Esophagus squamous epithelium (tissue), 5 donors: ENCODE measurements at places on chromosomes 7 and 10.

GRCh38 chr10:68135922-68136792 lies 26.9 kb downstream of the MYPN start:
- DNase-seq = no peak
- no peaks in the 10 kb centered on the region for H3K27me3 ChIP-seq
- peak overlapping the region; percentile 76 for H3K27ac ChIP-seq
- H3K4me3 ChIP-seq = no peak overlapping the region

DNA sequence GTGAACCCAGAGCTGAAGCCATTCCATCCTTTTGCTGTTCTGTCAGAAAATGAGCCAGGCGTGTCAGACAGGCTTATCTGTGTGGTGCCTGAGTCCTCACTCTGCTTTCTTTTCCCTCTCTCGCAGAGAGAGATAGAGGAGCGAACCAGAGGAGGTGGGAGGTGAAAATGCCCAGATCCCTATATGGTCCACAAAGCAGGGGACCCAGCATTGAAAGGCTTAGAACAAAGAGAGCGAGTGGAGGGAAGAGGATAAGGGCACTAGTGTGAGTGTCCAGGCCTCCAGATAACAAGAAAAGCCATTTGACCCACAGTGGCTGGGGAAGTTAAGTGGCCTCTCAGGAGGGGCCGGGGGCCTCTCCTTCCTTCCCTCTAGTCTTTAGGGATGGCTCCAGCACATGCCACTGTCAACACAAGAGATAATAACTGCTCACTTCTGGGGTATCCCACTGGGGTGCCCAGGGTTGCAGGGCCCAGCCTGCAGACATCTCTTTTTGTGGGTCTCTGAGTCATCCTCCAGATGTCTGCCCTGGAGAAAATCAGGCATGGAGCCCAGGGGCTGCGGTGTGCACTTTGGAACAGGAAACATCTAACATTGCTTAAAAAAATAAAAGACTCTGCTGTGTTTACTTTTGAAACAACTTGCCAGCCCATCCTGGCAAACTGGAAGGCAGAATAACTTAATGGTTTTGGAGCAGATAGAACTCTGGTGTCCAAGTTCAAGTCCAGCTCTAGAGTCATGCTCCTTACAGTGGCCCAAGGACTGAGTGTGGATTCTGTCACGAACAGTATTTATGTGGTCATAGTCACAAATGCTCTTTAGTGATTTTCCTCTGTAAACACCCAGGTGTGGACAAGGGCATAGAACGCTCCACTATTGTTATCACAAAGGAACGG lies 189.5 kb downstream of the CXCL12 start:
- no peak overlapping the region for H3K4me3 ChIP-seq
- no peak for DNase-seq
- no peaks in the 10 kb centered on the region for H3K27me3 ChIP-seq
- no peaks in the 10 kb centered on the region for H3K4me1 ChIP-seq
- H3K27ac ChIP-seq = no peak overlapping the region
- H3K36me3 ChIP-seq = no peaks in the 10 kb centered on the region

DNA sequence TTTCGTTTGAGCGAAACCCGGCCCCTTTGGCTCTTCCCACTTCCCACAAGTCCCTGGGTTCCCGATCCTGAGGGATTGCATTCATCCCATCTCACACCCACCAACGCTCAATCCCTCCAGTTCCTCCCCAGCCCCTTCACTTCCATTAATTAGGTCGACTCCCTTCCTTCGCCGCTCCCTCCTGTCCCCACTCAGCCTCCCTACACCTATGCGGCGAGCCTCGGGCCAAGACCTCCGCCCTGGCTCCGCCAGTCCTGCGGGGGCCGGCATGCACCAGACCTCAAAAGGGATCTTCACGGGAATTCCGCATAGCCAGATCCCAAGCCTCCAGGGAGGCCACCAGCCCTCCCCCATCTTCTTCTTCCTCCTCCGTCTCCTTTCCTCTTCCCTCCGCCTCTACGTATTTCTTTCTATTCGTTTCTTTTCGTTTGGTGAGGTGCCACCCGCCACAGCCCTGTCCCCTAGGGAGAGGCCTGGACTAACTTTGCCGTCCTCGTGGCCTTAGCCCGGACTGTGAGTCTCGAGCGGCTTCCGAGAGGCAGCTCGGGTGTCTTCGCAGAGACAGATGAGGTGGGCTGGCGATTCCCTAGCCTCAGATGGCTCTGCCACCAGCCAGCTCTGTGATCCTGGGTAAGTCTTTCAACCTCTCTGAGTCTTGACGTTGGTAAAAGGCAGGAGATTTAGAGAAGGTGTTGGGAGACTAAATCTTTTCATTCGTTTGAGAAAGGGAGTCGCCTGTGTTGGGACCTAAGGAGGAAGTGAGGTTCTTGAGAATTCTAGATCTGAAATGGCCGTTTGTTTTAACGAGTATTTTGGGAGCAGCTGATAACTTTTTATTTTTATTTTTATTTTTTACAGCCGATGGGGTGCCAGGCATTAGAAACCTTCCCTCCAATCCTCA lies 8.1 kb upstream of the LBX1 start:
- DNase-seq = no peak
- peaks cover 29% of the 10 kb centered on the region for H3K4me1 ChIP-seq
- no peaks in the 10 kb centered on the region for H3K36me3 ChIP-seq
- no peak overlapping the region for H3K27ac ChIP-seq
- H3K4me3 ChIP-seq = no peak overlapping the region

DNA sequence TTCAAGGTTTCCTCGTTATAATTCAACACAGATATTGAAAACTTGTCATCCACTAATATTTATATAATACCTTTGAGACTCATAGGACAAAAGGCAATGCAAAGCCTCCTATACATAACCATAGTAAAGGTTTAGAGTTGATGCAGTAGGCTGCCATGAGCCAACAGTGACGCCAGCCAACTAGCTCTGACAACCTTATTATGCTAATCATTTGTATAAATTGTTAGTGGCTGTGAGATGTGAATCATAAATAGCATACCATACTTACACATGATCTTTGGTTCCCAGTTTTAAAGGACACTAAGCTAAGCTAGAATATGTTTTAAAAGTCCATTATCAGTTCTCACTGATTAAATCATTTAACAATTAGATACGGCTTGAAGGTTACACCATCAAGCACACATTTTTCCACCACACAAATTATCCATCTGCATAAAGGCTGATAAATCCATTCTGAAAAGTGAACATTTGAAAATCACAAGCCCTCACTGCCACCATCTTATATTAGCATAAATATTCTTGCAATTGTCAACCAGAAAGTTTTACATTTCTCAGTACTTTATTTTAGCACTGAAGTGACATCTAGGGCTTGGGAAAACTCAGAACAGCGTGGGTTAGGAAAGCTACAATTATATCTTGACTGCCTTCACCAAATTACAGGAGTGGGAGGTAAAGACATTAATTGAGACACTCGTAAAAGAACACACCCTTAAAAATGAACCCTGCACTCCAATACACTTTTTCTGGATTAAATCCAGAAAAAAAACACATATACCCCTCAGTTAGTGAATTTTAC lies 30.7 kb downstream of the COA1 start:
- no peak overlapping the region for H3K27ac ChIP-seq
- H3K4me1 ChIP-seq = peaks cover 10% of the 10 kb centered on the region

- no peaks in the 10 kb centered on the region for H3K27me3 ChIP-seq
- no peak overlapping the region for H3K4me3 ChIP-seq
- H3K4me1 ChIP-seq = no peaks in the 10 kb centered on the region
- H3K36me3 ChIP-seq = no peaks in the 10 kb centered on the region
- DNase-seq = no peak
Measured at GRCh38 chr7:143846692-143847091, 55.3 kb downstream of the TCAF1 start.

DNA sequence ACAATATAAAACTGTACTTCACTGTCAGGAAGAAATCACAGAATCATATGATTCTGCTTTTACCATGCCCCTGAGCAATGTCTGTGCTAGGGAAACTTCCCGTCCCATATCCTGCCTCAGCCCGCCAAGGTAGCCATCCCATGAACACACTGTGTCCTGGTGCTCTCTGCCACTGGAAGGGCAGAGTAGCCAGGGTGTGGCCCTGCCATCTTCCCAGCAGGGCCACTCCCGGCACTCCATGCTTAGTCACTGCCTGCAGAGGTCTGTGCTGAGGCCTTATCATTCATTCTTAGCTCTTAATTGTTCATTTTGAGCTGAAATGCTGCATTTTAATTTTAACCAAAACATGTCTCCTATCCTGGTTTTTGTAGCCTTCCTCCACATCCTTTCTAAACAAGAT lies 31.8 kb downstream of the AP3M1 start:
- H3K36me3 ChIP-seq = peaks cover 26% of the 10 kb centered on the region
- no peak for DNase-seq
- H3K4me1 ChIP-seq = peaks cover 8% of the 10 kb centered on the region
- H3K4me3 ChIP-seq = no peak overlapping the region

DNA sequence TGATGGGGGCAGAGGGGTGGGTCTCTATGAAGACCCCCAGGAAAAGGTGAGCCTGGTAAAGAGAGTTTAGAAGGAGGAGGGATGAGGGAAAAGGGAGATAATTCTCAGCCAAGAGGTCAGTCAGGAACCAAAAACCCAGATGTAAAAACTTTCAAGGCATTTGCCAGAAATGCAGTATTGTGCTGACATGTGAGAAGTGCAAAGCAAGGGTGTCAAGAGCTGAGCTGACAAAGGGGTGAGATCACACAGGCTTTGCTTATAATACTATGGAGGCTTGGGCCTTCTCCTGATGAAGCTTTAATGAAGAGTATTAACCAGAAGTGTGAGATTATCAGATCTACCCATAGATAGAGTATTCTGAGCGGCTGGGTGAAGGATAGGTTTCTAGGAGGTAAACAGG lies 22.3 kb upstream of the IFRD1 start:
- no peaks in the 10 kb centered on the region for H3K36me3 ChIP-seq
- H3K27ac ChIP-seq = no peak overlapping the region
- DNase-seq = no peak
- no peaks in the 10 kb centered on the region for H3K27me3 ChIP-seq

DNA sequence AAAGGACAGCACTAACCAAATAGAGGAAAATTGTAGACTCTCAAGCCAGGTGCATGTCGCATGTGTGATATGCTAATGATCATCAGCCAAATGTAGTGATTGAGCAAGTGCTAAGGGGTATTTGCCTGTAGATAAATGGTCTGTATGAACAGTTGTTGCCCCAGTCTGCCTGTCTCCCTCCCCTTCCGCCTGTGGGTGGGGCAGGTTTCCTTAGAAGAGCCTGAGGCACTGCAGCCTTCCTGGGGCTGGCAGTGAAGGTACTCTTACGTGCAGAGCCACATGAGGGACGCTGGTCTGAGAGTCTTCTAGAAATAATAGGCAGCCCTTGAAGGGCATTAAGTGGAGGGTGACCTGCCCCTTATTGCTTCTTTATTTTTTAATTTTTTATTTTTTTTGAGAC lies 152.1 kb downstream of the SNX10 start:
- H3K4me3 ChIP-seq = no peak overlapping the region
- no peak for DNase-seq
- H3K36me3 ChIP-seq = no peaks in the 10 kb centered on the region
- no peaks in the 10 kb centered on the region for H3K27me3 ChIP-seq
- no peak overlapping the region for H3K27ac ChIP-seq
- H3K4me1 ChIP-seq = no peaks in the 10 kb centered on the region

- DNase-seq = no peak
- no peaks in the 10 kb centered on the region for H3K36me3 ChIP-seq
- H3K4me1 ChIP-seq = peaks cover 16% of the 10 kb centered on the region
- H3K27me3 ChIP-seq = no peaks in the 10 kb centered on the region
- no peak overlapping the region for H3K27ac ChIP-seq
Measured at GRCh38 chr10:86170255-86171108, 196.1 kb downstream of the GRID1 start.

GRCh38 chr7:131103997-131104396 lies 223.7 kb upstream of the MKLN1 start:
- peak overlapping the region; percentile 99 for H3K27ac ChIP-seq
- H3K27me3 ChIP-seq = no peaks in the 10 kb centered on the region
- H3K4me1 ChIP-seq = peaks cover 88% of the 10 kb centered on the region
- no peaks in the 10 kb centered on the region for H3K36me3 ChIP-seq
- H3K4me3 ChIP-seq = peak overlapping the region; percentile 83

DNA sequence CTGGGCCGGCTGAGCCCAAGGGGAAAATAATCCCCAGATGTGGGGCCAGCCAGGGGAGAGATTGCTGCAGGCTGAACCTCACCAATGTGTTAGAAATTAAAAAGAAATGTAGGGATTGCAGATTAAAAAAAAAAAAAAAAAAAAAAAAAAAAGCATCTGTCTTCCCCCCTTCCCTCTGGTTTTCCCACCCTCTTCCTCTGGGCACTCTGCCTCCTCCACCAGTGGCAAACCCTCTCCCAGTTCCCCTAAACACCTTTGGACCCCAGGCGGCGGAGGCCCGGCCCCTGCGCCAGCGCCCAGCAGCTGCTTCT lies 7.1 kb downstream of the MNX1 start:
- no peaks in the 10 kb centered on the region for H3K36me3 ChIP-seq
- H3K27ac ChIP-seq = no peak overlapping the region

DNA sequence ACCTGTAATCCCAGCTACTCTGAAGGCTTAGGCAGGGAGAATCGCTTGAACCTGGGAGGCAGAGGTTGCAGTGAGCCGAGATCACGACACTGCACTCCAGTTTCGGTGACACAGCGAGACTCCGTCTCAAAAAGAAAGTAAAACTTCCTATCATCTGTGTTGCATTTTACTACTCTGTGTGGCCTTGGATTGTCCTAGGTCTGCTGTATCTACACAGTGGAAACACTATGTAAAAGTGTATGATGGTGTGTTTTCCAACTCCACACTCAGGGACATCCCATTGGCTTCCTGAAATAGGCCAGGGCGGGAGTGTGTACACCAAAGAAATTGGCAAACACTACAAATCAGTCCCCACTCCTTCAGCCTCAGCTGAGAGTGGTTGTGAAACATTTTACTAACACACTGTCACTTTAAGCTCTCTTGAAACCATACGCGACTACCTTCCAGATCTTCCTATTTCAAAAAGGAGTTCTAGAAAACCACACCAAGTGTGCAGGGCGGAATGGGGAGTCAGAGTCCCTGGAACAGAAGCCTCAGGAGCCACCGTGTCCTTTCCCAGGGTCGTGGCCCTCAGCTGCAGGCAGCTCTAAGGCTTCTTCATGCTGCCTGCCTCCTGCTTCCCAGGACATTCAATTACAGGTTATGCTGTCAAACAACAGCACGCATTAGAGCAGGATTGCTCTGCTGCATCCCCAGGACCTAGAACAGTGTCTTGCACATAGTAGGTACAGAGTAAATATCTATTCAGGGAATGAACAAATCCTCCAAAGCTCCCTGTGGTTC lies 275.4 kb downstream of the PARD3 start:
- H3K4me1 ChIP-seq = peaks cover 28% of the 10 kb centered on the region
- no peaks in the 10 kb centered on the region for H3K36me3 ChIP-seq
- H3K4me3 ChIP-seq = peak overlapping the region; percentile 12

DNA sequence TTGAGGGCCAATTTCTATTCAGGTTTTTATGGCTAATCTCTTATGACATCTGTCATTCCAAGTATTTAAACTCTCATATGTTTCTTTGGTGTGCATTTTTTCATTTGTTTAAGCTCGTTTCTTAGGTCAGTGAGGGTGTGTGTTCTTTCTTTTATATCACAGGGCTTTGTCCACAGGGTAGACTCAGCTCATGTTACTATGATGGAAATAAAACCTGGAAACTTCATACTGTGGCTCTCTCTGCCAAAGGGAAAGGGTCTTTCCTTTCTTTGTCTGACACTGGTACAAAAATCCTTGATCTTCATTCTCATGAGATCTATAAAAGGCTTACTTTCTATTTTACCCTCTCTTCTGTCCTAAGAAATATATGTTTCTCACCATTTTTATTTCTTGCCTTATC lies 129.6 kb upstream of the SP8 start:
- H3K4me1 ChIP-seq = no peaks in the 10 kb centered on the region
- H3K36me3 ChIP-seq = no peaks in the 10 kb centered on the region
- no peak overlapping the region for H3K4me3 ChIP-seq
- no peaks in the 10 kb centered on the region for H3K27me3 ChIP-seq
- no peak overlapping the region for H3K27ac ChIP-seq
- DNase-seq = no peak

- H3K4me3 ChIP-seq = no peak overlapping the region
- H3K4me1 ChIP-seq = peaks cover 12% of the 10 kb centered on the region
- no peak overlapping the region for H3K27ac ChIP-seq
Measured at GRCh38 chr7:44541-44896, 147.9 kb upstream of the FAM20C start.
